ENCODE measurements at places on chromosomes 3 and 15.
A peak's percentile ranks its signal among the peaks of the same experiment; 100 is the strongest.

GRCh38 chr3:184581331-184581855 lies 19.8 kb downstream of the EPHB3 start:
- no peak for DNase-seq

- no peak for DNase-seq
Observed at GRCh38 chr15:91268510-91268909, 168.5 kb downstream of the SV2B start.

- DNase-seq, result no peak
Observed at GRCh38 chr3:25021816-25022215, 406.2 kb upstream of the RARB start.

DNA sequence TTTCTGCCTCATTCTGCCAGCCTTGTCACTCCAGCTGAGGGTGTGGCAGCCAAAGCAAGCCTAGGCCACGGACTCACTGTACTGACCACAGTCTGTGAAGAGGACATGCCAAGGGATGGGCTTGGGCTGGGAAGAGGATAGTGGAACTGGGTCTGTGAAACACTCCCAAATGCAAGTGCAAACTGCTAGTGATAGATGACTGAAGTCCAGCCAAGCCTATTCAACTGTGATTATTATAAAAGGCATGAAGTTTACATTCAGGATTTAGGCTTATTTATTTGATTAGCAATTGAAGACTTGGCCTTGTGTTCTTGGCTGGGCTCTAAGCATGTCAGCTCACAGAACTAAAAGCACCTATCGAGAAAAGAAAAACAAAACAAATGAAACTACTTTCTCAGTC lies 84.9 kb upstream of the UBE2E1 start:
- no peak for DNase-seq

DNA sequence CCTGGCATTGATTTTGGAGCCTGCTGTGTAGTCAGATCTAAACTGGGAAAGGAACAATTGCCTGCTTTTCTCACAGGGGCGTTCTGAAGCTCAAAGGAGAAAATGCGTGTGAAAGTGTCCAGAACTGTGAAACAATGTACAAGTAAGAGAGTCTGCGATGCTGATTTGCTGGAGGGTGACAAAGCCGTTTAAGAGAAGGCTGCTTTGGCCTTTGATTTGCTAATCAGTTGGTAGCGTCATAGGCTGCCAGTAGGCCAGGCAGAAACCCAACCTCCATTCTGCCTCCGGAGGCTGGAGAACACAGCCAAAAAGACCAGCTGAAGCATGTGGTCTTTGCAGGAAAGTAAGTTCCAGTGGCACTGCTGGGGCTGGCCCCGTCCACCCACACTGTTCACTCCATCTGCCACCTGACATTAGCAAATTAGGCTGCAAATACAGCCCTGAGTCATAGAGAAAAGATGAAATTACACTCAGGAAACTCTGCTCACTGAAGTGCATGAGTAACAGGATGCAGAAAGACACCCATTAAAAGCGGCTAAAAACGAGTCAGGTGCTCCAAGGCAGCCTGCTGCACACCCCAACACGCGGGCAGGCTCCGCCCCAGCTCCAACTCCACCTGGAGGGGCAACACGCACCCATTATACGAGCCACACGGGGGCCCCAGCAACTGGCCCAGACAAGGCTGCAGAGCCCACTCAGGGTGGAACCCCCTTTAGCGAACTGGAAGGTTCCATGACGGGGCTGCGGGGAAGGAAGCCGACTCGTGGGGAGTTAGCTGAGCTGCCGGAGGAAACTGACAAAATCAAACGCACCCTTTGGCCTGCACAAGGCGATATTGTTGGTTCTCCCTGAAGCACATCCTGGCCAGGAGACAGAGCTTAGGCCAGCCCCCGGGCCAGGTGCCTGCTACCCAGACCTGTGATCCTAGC lies 31.6 kb downstream of the ZDHHC19 start:
- peak; percentile 69 for DNase-seq

GRCh38 chr15:39924437-39924836 lies 4.4 kb upstream of the GPR176 start:
- DNase-seq, result no peak

DNA sequence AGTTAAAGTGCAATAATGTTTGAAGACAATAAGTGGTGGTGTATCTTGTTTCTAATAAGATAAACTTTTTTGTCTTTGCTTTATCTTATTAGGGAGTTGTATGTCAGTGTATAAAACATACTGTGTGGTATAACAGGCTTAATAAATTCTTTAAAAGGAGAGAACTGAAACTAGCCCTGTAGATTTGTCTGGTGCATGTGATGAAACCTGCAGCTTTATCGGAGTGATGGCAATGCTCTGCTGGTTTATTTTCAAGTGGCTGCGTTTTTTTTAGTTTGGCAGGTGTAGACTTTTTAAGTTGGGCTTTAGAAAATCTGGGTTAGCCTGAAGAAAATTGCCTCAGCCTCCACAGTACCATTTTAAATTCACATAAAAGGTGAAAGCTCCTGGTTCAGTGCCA lies 2.7 kb downstream of the RPL15 start:
- no peak for DNase-seq

- DNase-seq, result no peak
Observed at GRCh38 chr3:74214286-74214685, 400.2 kb downstream of the CNTN3 start.

DNA sequence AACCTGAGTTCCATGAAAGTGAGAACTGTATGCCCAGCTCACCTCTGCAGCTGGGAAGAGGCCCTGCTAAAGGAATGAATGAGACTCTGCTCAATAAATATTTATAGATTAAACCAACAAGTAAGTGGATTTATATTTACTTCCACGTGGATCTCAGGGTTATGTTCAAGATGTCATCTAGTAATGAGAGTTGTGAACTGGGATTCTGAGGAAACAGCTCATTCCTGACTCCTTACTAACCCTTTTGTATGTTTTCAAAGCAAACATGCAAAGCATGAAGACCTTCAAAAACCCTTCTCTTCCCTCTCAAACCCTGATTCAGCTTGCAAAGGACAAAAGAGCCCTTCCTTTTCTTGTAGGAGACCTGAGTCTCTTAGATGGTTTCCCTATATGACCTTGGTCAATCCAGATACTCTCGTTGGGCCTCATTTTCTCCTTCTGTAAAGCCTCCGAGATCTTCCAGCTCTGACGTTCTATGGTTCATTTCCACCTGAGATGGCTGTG lies 53.4 kb downstream of the LSM3 start:
- DNase-seq, result no peak

GRCh38 chr3:39754549-39754948 lies 54.9 kb upstream of the MYRIP start:
- DNase-seq, result no peak

DNA sequence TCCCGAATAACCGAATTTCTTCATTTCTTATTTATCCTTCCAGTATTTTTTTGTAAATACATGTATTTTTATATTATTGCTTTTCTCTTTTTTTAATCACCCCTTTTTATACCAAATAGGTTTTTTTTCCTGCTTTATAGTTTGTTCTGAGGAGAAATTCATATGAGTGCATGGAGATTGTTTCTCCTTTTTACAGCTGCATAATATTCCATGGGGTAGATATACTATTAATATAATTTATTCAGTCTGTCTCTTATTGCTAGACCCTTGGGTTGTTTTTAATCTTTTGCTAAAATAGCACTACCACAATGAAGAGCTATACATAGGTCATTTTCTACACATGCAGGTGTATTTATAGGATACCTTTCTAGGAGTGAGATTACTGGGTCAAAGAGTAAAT lies 3.5 kb upstream of the TMEM87A start:
- no peak for DNase-seq

DNA sequence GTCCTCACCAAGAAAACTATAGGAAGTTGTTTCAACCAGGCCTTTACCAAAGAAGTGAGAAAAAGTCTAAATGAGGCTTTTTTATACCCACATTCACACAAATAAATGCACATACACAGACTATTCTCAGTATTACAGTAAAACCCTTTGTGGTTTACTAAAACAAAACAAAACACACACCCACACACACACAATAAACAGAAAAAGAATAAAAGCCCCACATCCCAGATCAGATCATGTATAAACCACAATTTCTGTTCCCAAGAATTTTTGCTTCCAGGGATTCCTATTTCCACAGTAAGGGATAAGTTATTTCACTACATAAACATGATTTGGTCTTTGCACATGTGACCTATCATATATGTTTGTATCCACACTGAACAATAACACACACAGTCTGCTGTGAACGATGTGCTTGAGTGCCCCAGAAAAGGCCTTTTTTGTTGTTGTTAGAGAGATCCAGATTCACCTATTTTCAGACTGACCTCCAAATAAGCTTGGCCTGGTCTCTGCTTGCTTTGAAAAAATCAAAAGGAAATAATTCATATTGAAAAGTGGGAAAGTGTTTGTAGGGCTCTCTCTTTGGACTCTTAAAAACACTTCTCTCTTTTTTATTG lies 283.4 kb upstream of the ATP11B start:
- no peak for DNase-seq

DNA sequence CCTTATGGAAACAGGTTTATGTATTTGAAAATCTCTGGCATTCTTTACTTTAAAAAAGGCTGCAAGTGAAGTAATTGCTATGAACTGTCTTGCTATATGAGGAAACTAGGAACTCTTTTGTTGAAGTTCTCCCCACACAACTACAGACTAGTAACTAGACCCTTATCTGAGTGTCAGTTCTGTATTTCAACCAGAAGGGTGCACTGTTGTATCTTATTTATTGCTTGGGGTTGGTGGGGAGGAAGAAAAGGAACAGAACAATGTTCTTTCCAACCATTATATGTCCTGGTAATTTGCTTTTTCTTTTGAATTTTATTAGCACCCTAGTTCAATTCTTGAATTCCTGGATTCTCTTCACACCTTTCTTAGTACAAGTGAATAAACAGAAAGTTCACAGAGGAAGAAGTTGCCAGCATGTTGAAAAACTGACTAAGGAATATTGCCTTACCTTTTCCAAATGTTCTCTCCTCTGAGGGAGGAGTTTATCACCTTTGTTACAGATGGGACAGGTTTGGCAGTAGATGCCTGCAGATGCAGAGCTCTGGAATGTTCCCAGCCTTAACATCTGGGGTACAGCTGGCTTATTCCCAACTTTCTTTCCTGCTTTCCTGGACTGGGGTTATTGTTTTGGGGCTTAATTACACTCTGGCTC lies 162.4 kb upstream of the CFAP20DC start:
- no peak for DNase-seq

DNA sequence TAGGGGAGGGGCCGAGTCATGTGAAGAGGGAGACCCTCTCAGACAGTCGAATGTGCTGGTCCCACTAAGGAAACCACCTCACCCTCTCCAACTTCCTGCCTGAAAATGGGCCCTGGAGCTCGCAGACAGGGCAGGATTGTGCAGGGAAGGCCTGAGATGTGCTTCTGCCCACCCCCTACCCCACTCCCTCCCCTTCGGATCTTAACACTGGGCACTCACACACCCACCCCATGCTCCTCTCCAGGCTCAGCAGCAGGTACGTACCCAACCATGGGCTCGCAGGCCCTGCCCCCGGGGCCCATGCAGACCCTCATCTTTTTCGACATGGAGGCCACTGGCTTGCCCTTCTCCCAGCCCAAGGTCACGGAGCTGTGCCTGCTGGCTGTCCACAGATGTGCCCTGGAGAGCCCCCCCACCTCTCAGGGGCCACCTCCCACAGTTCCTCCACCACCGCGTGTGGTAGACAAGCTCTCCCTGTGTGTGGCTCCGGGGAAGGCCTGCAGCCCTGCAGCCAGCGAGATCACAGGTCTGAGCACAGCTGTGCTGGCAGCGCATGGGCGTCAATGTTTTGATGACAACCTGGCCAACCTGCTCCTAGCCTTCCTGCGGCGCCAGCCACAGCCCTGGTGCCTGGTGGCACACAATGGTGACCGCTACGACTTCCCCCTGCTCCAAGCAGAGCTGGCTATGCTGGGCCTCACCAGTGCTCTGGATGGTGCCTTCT lies 20.0 kb downstream of the ATRIP start:
- no peak for DNase-seq

DNA sequence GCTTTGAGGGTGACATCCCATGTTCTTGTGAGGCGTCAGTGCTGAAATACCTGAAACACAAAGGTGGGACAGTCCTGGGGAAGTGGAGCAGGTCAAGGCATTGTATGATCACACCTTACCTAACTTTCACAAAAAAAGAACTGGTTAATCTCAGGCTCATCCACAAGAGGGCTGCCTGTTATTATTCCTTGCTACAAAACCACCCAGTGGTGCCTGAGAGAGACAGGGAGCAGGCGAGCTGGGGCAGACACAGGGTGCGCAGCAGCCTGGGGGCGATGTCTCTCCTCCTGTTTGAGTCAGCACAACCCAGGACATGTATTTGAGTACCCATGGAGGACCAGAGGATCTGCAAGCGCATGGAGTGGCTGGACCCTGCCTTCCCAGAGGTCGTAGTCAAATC lies 316.8 kb upstream of the ATP10A start:
- no peak for DNase-seq

DNA sequence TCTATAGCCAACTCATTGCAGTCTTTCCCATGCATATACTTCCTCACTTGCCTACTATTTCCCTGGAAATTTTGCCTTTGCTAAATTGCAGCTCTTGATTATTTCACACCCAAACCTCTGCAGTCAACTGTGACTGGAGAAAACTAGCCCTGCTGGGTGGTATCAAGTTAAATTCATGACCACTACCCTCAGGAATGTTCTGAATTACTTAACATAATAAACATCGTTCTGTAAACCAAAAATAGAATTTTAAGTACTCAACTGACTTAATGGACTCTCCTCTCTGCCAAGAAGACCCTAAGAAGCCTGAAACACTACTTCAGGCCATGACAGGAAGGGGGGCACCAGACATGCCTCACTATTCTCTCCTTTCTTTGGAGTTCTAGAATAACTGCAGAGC lies 1278.0 kb upstream of the GBE1 start:
- DNase-seq, result no peak
